ENCODE measurements at places on chromosomes 7 and 10.

GRCh38 chr7:28269700-28270361, 89.2 kb upstream of the JAZF1 start:
- no peak overlapping the region for H3K4me3 ChIP-seq
- no peak for DNase-seq
- no peaks in the 10 kb centered on the region for H3K27me3 ChIP-seq
- no peak overlapping the region for H3K27ac ChIP-seq
- peaks cover 3% of the 10 kb centered on the region for H3K4me1 ChIP-seq
- H3K36me3 ChIP-seq: no peaks in the 10 kb centered on the region

DNA sequence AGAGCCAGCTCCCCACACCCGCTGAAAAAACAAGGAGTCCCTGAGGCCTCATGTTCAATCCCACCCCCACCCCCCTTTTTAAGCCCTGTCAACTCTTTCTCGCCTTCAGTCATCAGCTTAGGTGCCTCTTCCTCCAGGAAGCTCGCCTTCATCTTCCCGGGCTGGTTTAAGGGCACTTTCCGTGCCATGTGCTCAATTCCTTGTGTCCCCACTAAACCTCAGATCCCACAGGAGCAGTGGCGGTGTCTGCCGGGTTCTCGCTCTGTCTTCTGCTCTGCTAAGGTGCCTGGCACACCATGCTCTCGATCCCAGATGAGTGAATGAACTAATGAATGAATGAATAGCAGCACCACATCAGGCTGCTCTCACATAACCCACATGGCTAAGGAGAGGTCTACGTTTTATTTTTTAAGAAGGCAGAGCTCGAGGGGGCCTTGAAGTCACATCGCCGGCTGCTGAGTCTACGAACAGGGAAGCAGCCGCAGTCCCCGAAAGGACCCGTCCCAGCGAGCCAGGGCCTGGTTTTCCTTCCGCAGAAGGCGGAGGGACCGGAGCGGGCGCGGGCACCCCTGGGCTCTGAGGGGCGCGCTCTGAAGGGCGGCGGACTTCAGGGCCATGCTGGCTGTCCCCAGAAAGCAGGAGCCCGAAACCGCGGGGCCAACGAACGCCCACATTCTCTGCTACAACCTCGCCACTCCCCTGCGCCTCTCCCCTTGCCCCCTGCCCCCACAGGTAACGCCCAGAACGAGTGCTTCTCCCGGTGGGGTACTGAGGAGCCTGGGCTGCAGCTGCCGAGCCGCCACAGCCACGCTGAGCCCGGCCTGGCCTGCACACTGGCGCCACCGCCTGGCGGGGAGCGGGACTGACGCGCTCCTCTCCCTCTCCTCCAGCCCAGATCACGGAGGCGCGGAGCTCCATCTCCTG, 73.4 kb upstream of the KCNMA1 start:
- no peaks in the 10 kb centered on the region for H3K36me3 ChIP-seq
- peaks cover 11% of the 10 kb centered on the region for H3K27me3 ChIP-seq
- peak; percentile 99 for DNase-seq

GRCh38 chr7:117011419-117012260, 58.3 kb downstream of the ST7 start:
- DNase-seq: no peak
- H3K4me3 ChIP-seq: no peak overlapping the region
- no peaks in the 10 kb centered on the region for H3K27me3 ChIP-seq
- H3K4me1 ChIP-seq: no peaks in the 10 kb centered on the region

DNA sequence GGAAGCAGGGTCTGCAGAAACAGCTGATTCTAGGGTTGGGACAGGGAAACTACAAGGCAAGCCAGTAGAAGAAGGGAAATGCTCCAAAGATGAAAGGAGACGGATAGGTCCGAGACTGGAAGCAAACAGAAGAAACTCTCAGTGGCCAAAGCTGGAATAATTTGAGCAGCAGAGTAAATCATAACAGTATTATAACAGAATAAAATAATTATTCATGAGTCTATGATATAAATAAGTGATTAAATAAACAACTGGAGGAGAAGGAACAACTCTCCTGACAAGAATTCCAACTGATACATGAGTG, 27.6 kb downstream of the EZH2 start:
- no peaks in the 10 kb centered on the region for H3K4me1 ChIP-seq
- H3K36me3 ChIP-seq: no peaks in the 10 kb centered on the region
- no peak for DNase-seq
- H3K27me3 ChIP-seq: no peaks in the 10 kb centered on the region
- H3K4me3 ChIP-seq: no peak overlapping the region
- H3K27ac ChIP-seq: no peak overlapping the region

DNA sequence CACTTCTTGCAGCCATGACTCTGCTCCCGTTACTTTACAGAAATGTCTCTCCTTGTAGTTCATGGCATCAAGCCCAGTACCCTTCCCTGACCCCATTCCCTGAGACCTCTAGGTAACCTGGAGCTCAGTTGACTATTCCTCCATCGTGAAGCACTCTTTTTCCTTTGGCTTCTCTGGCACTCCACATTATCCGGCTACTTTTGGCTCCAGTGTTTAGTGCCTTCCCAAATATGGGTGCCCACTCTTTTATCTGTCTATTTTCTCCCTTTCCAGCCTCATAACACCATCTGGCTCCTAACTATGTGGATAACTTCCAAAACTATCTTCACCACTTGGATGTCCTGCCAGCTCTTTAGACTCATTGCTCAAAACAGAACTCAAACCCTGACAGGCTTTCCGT, 744.7 kb upstream of the GALNT17 start:
- H3K36me3 ChIP-seq: no peaks in the 10 kb centered on the region
- H3K4me1 ChIP-seq: no peaks in the 10 kb centered on the region
- no peak for DNase-seq
- H3K4me3 ChIP-seq: no peak overlapping the region
- no peak overlapping the region for H3K27ac ChIP-seq

GRCh38 chr7:92133133-92133736, 1.0 kb downstream of the CYP51A1 start:
- H3K27ac ChIP-seq: no peak overlapping the region
- peak overlapping the region; percentile 89 for H3K4me3 ChIP-seq
- H3K36me3 ChIP-seq: peaks cover 11% of the 10 kb centered on the region
- no peaks in the 10 kb centered on the region for H3K4me1 ChIP-seq

DNA sequence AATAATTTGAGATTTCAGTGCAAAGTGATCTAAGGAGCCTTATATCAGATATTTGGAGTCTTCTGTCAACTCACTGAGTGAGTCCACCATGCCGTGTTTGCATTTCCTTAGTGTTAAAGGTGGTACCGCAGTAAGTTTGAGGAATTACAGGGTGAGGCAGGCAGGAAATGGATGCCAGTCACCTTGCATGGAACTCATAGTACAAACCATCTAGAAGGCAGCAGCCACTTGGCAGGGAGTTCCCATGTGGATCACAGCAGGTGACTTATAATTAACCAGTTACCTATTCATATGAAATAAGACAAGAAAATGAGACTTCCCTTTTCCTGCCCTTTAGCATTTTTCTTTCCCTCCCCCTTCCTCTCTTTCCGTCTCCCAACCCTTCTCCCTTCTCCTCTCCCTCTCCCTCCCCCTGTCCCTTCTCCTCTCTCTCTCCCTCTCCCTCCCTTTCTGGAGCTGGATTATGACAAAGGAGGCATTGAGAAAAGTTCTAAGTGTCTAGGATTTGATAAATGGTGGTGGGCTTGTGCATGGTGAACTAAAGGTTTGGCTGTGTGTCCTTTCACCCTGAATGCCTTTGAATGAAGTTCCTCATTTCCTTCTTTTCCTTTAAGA, 94.1 kb downstream of the LRRC4 start:
- H3K27me3 ChIP-seq: no peaks in the 10 kb centered on the region
- H3K4me1 ChIP-seq: peaks cover 13% of the 10 kb centered on the region

DNA sequence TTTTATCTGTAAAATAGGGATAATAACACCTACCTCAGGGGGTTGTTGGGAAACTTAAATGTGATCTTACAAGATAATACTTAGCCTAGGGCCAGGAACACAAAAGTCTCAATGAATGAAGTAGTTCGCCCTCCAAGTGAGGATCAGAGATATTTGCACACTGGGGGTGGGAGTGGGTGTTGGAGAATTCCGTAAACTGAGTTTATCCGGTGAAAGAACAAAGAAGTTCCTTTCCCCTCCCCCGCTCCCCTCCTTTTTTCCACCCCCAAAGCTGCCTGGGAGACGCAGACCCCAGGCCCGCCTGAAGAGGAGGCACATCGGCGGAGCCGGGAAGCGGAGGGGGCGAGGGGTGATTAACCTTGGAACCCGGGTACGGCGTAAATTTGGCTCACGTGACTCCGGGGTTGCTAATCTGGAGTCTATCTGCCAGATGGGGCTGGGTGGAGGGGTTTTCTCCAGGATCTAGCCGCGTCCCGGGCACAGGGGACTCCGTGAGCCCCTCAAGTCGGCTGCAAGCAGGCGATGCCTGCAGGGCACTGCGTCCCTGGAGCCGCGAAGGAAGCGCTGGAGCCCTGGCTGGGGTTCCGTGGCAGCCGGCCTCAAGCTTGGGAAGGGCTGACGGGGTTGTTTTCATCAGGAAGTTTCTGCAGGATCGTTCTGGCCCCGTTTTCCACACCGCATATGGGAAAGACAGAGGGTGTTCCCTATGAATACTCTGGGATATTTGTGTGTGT, 1.4 kb upstream of the PODXL start:
- H3K27ac ChIP-seq: peak overlapping the region; percentile 80
- no peaks in the 10 kb centered on the region for H3K27me3 ChIP-seq
- peak overlapping the region; percentile 52 for H3K4me3 ChIP-seq
- peaks cover 20% of the 10 kb centered on the region for H3K36me3 ChIP-seq
- DNase-seq: peak; percentile 91

GRCh38 chr10:67917679-67918078, 33.2 kb downstream of the SIRT1 start:
- H3K27me3 ChIP-seq: no peaks in the 10 kb centered on the region
- H3K4me1 ChIP-seq: no peaks in the 10 kb centered on the region
- no peak overlapping the region for H3K27ac ChIP-seq
- H3K36me3 ChIP-seq: peaks cover 59% of the 10 kb centered on the region
- DNase-seq: no peak
- no peak overlapping the region for H3K4me3 ChIP-seq

DNA sequence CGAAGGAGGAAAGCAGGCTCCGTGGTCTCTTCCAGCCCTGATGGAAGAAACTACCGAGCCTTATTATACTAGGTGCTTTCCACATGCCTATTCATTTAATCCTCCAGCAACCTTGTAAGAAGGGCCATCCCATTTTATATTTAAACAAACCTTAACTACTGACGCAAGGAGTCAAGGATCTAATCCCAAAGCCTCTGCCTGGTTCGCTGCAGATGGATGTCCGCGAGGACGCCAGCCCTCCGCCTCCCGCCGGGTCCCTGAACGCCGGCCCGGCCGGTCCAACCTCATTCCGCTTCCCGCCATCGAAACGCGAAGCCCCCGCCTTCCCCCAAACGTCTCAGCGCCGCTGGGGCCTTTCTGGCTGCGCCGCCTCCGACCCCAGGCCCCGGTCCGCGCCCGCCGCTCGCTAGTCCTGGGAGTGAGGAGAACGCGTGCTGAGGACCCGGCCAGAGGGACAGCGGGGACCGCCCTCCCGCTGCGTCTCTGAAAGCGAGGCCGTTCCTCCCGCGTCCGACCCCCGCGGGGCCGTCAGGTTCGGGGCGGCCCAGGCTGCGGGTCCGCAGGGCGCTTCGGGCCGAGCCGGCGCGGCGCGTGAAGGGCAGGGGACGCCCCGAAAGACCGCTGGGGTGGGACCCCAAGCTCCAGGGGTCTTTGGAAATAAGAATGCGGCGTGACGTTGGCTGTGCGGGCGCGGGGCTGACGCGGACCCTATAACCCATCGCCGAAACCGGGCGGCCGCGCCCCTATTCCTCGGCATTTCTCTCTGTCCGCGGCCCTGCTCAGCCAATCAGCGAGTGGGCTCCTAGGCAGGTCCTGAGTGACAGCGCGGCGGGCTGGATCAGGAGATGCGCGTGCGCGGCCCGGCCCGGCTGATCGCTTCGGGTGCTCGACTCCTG, at the start of gene ATP6V0E2:
ATP6V0E2 (plus strand) TSS at position 896 of the 896 bp plus-strand sequence. CDS start 97 bp downstream, outside the sequence.
- no peaks in the 10 kb centered on the region for H3K36me3 ChIP-seq
- peak; percentile 93 for DNase-seq
- H3K4me3 ChIP-seq: peak within 1 kb of the TSS; percentile 61
- no peak within 1 kb of the TSS for H3K27ac ChIP-seq
- peaks cover 6% of the 10 kb centered on the region for H3K4me1 ChIP-seq

DNA sequence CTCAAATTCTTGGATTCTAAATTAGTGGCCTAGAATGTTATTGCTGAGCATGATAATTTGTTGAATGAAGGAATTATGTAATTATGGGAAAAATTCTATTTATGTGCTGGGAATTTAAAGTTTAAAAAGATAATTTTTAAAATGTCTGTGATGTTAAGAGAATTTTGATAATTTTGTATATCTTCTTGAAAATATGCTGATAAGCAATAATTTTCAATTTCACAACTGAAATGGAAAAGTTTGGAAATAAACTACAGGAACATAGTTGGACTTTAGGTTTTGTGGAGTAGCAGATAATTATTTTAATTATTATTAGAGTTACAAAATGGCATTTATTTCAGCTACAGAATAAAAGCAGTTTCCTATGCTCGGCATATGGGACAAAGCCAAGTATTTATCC, 268.5 kb upstream of the TPK1 start:
- H3K27me3 ChIP-seq: no peaks in the 10 kb centered on the region
- H3K4me1 ChIP-seq: no peaks in the 10 kb centered on the region
- no peak for DNase-seq
- no peak overlapping the region for H3K4me3 ChIP-seq

DNA sequence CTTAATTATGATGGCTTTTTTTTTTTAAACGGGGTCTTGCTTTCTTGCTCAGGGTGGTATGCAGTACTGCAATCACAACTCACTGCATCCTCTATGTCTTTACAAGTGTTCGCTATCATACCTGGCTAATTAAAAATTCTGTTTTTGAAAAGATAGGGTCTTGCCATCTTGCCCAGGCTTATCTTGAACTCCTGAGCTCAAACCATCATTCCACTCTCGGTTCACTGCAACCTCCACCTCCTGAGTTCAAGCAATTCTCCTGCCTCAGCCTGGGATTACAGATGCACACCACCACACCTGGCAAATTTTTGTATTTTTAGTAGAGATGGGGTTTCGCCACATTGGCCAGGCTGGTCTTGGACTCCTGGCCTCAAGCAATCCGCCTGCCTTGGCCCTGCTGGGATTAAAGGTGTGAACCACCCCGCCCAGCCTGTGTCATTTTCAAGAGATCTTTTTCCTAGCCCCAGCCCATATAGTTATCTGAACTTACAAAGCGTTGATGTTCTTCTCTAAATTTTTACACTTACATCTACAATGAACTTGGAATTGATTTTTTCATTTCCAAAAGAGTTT, 6.0 kb downstream of the HNRNPF start:
- no peak for DNase-seq
- H3K27me3 ChIP-seq: no peaks in the 10 kb centered on the region
- no peaks in the 10 kb centered on the region for H3K36me3 ChIP-seq
- H3K4me3 ChIP-seq: no peak overlapping the region

DNA sequence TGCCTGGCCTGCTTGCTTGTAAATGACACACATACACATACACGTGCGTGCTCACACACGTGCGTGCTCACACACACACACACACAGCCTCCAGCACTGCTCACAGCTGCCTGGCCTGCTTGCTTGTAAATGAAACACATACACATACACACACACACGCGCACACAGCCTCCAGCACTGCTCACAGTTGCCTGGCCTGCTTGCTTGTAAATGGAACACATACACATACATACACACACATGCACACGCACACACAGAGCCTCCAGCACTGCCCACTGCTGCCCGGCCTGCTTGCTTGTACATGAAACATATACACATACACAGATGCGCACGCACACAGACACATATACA, 397.2 kb downstream of the PLXNA4 start:
- H3K4me1 ChIP-seq: peaks cover 5% of the 10 kb centered on the region
- no peaks in the 10 kb centered on the region for H3K36me3 ChIP-seq
- no peak for DNase-seq
- no peaks in the 10 kb centered on the region for H3K27me3 ChIP-seq
- no peak overlapping the region for H3K27ac ChIP-seq
